Jurkat, Clone E6-1 (cell line): ENCODE measurements at places on chromosomes 16 and 17.

- DNase-seq = no peak
Observed at GRCh38 chr16:61237884-61238485, 798.3 kb downstream of the CDH8 start.

DNA sequence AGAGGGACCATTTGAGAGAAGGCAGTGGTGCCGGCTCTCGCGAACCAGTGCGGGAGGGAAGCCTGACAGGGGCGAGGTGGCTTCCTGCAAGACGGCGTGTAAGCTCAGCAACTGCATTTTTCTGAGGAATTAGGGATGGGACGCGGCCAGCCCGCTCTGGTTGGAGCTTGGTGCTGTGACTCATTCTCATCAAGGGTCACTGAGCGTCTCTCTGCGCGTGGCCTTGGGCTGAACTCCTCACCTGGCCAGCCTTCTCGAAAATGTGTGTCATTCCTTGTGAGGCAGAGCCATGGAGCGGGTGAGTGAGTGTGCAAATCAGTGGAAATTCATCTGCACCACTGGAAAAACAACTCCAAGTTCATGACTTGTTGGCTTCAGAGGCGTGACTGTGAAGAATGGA lies 52.8 kb downstream of the NTN1 start:
- no peak for DNase-seq

DNA sequence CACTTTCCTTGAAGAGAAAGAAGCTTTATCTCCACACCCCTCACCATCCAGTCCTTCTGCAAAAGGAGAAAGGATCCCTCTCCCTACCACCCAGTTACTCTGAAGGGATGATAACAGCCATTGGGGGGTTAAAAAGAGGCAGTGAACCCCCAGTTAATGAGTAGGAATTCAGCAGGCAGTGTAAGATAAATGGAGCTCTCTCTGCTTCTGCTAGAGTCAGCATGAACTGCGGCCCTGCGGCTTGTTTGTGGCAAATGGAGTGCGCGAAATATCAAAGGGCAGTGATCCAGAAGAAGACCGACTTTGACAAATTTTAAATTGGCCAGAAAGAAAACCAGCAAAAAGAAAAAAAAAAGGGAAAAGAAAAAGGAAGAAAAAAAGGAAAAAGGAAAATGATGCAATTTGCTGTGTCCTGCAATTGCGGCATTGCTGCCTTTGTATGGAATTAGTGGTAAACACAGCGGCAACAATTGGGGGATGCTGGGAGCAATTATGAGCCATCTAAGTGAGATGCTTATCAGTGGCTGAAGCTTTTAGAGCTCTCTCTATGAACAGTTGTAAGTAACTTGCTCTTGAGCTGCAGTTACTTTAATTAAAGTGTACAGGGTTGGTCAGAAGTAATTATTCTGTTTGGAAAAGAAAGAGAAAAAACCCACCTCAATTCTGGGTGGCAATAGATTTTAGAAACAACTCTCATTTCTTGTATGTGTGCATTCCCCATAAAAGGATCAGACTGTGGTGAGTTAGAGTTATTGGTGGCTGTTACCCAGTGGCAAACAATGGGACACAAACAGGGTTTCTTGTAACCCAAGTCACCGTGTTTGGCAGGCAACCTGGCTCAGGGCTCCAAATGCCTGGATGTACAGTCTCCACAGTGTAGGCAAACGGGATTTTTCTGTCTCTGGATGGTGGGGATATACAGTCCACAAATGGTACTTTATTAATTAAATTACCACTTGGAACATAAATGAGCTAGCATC lies 161.3 kb downstream of the AATF start:
- no peak for DNase-seq

DNA sequence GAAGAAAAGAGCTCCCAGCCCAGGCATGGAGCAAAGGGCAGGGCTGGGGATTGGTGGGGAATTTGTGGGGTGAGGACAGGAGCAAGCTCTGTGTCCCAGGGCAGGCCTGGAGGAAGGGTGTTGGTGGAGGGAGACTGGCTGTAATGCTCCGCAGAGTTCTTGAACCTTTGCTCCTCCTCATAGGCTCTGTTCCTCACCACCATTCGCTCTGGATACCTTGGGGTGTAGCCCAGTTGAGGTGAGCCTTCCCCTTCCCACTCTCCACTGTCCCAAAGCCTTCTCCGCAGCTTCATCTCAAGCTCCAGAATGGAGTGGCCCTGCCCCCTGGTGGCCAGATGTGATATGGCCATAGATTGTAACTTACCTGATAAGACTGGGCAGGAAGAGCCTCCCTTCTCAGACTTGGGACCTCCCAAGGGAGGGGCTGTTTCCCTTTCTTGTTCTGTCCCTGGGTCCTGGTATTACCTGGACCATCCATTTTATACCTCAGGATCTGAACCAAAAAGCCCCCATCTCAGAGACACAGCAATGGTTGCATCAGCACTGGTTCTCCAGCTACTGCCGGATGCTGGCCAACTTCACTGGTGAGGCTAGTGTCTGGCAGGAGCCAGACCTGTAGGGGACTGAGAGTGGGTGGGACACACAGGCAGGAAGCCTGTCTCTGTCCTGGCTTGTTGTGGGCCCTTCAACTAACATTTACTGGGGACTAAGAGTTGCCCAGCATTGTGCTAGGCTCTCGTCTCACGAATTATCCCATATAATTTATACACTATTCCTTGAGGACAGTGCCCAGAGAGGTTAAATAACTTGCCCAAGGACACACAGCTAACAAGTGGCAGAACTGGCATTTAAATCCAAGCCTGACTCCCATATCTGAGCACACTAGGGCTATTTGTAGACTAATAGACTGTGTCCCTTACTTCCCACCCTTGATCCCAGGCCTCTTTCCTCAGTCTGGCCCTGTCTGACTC lies 19.1 kb upstream of the STAC2 start:
- DNase-seq = peak; percentile 82

- DNase-seq = no peak
Observed at GRCh38 chr16:49755313-49755620, 100.6 kb downstream of the ZNF423 start.

GRCh38 chr17:51352798-51353197 lies 92.5 kb downstream of the UTP18 start:
- no peak for DNase-seq
